ENCODE measurements at places on chromosomes 2 and 18.

DNA sequence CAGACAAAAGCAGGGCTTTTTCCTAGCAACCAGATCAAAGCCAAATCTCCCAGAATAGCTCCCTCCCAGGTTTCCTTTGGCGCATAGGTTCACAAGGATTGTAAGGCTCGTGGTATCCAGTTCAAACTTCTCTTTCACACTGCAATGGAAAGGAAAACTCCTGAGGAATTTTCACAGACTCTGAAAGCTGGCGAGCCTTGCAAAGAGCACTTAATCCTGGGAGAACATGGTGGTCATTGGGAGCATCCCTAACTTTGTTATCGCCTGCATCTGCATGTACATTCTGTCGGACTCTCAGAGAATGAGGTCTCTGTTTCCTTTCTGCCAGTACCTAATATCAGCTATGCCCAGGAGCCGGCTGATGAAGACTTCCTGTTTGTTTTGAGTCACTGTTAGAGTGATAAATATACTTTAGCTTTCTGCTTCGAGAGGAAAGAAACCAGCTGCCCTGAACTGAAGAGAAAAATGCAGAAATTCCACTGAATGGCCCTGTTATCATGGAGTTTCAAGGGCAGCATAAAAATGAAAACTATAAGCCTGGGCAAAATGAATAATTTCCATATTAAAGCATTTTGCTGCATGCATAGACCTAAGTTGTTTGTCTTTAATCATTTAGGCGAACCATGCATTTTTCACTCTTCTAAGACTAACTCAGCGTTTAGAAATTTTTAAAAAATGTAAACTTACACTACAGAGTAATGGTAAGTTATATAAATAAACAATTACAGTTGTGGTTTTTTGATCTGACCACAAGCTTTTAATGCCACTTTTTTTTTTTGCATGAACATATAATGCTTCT is 76.4 kb upstream of the ZEB2 start:
- H3K27me3 ChIP-seq = no peaks in the 10 kb centered on the region
- H3K36me3 ChIP-seq = no peaks in the 10 kb centered on the region
- H3K4me3 ChIP-seq = no peak overlapping the region
- DNase-seq = no peak
- H3K4me1 ChIP-seq = peaks cover 11% of the 10 kb centered on the region

- H3K27me3 ChIP-seq = no peaks in the 10 kb centered on the region
- DNase-seq = no peak
- H3K4me1 ChIP-seq = peaks cover 3% of the 10 kb centered on the region
- no peak overlapping the region for H3K4me3 ChIP-seq
- H3K27ac ChIP-seq = no peak overlapping the region
These were observed 150.3 kb downstream of the SMAD7 start for GRCh38 chr18:48800466-48800865.

DNA sequence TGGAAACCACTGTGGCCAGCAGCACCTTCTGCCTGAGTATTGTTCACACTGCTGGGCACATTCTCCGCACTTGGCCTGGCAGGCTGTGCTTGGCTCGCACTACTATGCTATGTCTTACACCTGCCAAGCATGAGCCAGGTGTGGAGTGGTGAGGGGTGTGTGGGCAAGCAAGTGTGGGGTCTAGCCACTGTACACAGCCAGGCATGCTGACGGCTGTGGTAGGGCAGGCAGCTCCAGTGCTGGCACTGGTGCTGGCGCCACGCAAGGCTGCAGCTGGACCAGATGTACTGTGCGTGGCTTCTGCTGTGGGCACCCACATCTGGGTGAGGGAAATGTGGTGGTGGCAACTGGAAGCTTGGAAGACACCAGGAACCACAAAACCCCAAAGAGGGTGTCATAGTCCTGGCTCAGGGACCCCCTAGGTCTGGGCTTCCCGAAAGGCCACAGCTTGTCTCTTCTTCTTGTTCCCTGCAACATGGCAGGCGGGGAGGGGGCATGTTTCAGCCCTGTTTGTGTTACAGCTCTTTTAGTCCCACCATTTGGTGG is 101.5 kb downstream of the ALMS1 start:
- peaks cover 7% of the 10 kb centered on the region for H3K4me1 ChIP-seq
- peaks cover 11% of the 10 kb centered on the region for H3K36me3 ChIP-seq
- H3K4me3 ChIP-seq = no peak overlapping the region
- H3K27me3 ChIP-seq = no peaks in the 10 kb centered on the region
- H3K27ac ChIP-seq = no peak overlapping the region
- DNase-seq = no peak

DNA sequence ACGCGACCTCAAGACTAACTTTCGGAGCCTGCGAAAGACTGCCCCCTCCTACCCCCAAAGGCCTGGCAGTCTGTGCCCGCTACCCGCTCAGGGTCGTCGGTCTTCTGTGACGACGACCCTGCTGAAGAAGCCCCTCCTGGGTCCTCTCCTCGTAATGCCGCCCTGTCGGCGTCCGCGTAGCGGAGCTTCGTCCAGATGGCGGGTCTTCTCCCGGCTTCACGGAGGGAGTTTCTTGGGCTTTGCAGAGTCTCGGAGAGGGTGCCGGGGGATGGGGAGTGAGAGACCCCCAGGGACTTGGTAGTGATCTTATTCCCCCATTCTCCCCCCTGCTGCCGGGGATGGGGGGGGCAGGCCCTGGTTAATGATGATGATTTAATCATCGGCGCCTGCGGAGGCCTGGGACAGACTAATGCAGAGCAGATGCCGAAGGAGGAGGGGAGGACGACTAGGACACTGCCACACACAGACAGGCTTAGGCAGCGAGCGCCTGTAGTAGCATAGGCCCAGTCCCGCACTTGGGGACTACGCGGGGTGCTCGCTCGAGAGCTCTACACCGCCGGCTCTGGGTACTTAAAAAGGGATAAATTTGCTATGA is 528 bp upstream of the PCGF1 start:
- H3K27me3 ChIP-seq = peaks cover 36% of the 10 kb centered on the region
- peaks cover 27% of the 10 kb centered on the region for H3K4me1 ChIP-seq
- H3K27ac ChIP-seq = peak overlapping the region; percentile 100
- peaks cover 12% of the 10 kb centered on the region for H3K36me3 ChIP-seq
